ENCODE measurements at places on chromosomes 2 and 18. TPM values are rescaled to one million over a fixed set of nuclear protein-coding genes. Genes with fewer than 3 reads are reported as not detected.

- no peak overlapping the region for H3K27ac ChIP-seq
- no peaks in the 10 kb centered on the region for H3K36me3 ChIP-seq
- DNase-seq = no peak
- no peaks in the 10 kb centered on the region for H3K4me1 ChIP-seq
Observed at GRCh38 chr2:187658952-187659525, 104.8 kb upstream of the TFPI start.

GRCh38 chr2:206392118-206392517 lies 51.2 kb upstream of the ADAM23 start:
- H3K27me3 ChIP-seq = no peaks in the 10 kb centered on the region
- no peak for DNase-seq
- no peaks in the 10 kb centered on the region for H3K36me3 ChIP-seq
- H3K4me3 ChIP-seq = no peak overlapping the region
- no peaks in the 10 kb centered on the region for H3K4me1 ChIP-seq
- H3K27ac ChIP-seq = no peak overlapping the region

DNA sequence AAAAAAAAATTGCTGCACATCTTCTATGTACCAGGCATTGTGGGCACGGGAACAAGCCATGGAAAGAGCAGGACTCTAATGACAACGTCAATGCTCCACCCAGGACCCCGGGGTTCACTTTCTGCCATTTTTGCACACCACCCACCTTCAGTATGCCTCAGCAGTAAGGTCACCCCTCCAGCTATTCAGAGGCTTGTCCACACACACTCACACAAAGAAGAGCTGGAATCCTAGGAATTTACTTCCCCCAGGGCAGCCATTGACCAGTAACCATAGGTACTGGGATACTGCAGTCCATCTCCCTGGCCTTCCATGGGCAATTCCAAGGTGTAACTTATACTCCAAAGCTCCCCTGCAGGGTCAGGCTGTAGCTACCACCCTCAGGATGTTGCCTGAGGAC lies 170.8 kb downstream of the SUCLG1 start:
- H3K4me3 ChIP-seq = no peak overlapping the region
- H3K27me3 ChIP-seq = peaks cover 3% of the 10 kb centered on the region
- no peaks in the 10 kb centered on the region for H3K4me1 ChIP-seq
- DNase-seq = no peak

- H3K27me3 ChIP-seq = no peaks in the 10 kb centered on the region
- no peaks in the 10 kb centered on the region for H3K4me1 ChIP-seq
- no peak for DNase-seq
- no peak overlapping the region for H3K27ac ChIP-seq
Observed at GRCh38 chr2:207248702-207249377, 83.1 kb upstream of the KLF7 start.

GRCh38 chr18:76937597-76937996 lies 115.2 kb downstream of the ZNF236 start:
- H3K27me3 ChIP-seq = no peaks in the 10 kb centered on the region
- no peak for DNase-seq
- peaks cover 55% of the 10 kb centered on the region for H3K36me3 ChIP-seq
- no peak overlapping the region for H3K4me3 ChIP-seq
- H3K4me1 ChIP-seq = no peaks in the 10 kb centered on the region

DNA sequence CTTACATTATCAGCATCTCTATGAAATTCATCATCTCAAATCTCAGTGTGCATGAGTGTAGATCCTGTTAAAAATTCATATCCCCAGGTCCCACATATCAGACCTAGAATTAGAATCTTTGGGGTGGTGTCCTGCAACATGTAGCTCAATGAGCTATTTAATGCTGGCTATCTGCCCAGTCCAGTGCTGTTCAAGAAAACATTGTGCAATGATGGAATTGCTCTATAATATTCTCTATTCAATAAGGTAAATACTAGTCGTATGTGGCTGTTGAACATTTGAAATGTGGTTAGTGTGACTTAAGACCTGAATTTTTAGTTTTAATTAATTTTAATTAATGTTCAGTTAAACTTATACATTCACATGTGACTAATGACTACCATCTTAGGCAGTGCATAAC lies 127.4 kb downstream of the NOL4 start:
- no peak overlapping the region for H3K27ac ChIP-seq
- no peaks in the 10 kb centered on the region for H3K27me3 ChIP-seq
- no peak for DNase-seq

DNA sequence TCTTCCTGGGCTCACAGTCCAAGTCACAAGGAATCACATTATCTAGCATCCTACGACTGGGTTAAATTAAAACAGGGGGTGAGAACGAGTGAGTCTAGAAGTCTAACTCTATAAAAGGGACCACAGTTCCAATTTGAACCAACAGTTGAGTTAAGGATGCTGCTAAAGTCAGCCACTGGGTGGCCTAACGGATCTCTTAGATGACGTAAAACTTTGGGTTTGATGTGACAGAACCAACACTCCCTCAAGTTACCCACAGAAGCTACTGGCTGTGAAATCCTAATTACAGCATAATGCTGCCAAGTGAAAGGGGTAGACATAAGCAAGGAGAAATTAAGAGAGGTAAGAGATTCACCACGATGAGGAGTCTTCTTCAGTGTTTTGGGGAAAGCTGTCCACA lies 32.7 kb upstream of the RUFY4 start:
- H3K4me1 ChIP-seq = peaks cover 19% of the 10 kb centered on the region
- H3K4me3 ChIP-seq = no peak overlapping the region
- no peak for DNase-seq
- H3K36me3 ChIP-seq = no peaks in the 10 kb centered on the region
- H3K27ac ChIP-seq = no peak overlapping the region

GRCh38 chr2:26245231-26245732 lies 543 bp downstream of the HADHB start:
- peak overlapping the region; percentile 96 for H3K4me3 ChIP-seq
- peaks cover 33% of the 10 kb centered on the region for H3K4me1 ChIP-seq
- H3K27me3 ChIP-seq = no peaks in the 10 kb centered on the region
- peak; percentile 53 for DNase-seq
- no peaks in the 10 kb centered on the region for H3K36me3 ChIP-seq
- H3K27ac ChIP-seq = peak overlapping the region; percentile 95

DNA sequence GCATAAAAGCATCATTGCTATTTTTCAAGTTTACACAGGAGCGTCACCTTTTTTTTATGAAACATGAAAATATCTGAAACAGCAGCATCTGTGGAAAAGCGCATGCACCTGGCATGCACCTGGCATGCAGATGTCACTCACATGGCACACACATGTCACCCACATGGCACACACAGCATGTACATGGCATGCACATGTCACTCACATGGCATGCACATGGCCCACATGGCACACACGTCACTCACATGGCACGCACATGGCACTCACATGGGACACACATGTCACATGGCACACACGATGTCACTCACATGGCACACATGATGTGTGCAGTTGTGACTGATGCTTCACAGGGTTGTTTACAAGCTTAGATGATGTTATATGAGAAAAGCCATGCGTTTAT lies 188.0 kb downstream of the ZNF407 start:
- no peaks in the 10 kb centered on the region for H3K4me1 ChIP-seq
- no peak overlapping the region for H3K27ac ChIP-seq
- no peak overlapping the region for H3K4me3 ChIP-seq

DNA sequence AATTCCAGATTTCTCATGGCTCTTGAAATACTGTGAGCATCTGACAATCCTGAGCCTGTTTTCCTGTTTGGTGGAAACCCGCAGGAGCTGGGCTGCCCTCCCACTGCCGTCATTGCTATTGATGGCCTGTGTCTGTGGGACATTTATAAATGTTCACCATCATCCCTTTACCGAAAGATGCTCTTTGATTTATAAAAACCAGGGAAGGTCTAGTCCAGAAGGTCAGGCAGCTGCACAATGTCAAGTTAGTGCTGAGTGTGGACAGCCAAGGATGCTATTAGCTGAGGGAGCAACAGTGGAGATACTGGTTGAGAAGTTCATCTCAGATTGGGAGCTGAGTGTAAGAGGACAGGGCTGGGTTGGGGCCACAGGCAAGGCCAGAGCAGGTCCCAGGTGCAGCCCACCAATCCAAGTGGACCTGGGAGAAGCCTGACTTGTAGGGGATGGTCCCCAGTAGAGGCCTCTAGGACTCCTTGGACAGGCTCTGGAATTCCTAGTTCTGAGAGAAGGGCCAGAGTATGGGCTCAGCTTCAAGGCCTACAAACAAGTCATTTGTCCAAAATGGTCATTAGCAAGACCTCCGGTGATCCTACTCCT lies 55.1 kb downstream of the COPS8 start:
- no peaks in the 10 kb centered on the region for H3K4me1 ChIP-seq
- no peak overlapping the region for H3K4me3 ChIP-seq
- no peak for DNase-seq
- no peak overlapping the region for H3K27ac ChIP-seq
- no peaks in the 10 kb centered on the region for H3K36me3 ChIP-seq

The TMEM17 gene
- not detected for total RNA-seq

The CACNB4 gene
- total RNA-seq = 0.14 TPM

The DYNAP gene
- total RNA-seq = not detected

The CNGA3 gene
- not detected for total RNA-seq

The SOWAHC gene
- total RNA-seq = 1.6 TPM

Data from CD4-positive, alpha-beta T cell (primary cell).